ENCODE measurements at places on chromosomes 6 and 20. TPM values are rescaled to one million over a fixed set of nuclear protein-coding genes. Genes with fewer than 3 reads are reported as not detected.

DNA sequence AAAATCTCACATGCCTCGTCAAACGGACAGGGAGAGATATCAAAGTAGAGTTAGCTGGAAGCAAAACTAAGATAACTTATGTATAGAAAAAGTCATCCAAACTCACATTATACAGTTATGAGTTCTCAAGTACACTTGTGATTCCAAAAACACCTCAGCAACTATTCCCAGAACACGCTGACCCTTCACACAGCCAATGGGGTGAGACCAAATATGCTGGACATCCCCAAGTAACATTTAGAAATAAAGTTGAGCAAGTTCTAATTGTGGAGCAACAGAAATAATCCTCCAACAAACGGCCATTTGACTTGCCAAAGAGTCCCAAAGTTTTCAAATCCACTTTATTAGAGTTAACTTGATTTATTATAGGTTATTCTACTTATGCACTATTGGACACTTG lies 52.4 kb downstream of the LY86 start:
- no peaks in the 10 kb centered on the region for H3K27me3 ChIP-seq
- no peaks in the 10 kb centered on the region for H3K4me1 ChIP-seq
- no peak overlapping the region for H3K27ac ChIP-seq

- DNase-seq = no peak
- H3K4me1 ChIP-seq = no peaks in the 10 kb centered on the region
- no peaks in the 10 kb centered on the region for H3K27me3 ChIP-seq
- H3K27ac ChIP-seq = no peak overlapping the region
- H3K36me3 ChIP-seq = no peaks in the 10 kb centered on the region
Observed at GRCh38 chr6:105209950-105210706, 30.3 kb upstream of the POPDC3 start.

DNA sequence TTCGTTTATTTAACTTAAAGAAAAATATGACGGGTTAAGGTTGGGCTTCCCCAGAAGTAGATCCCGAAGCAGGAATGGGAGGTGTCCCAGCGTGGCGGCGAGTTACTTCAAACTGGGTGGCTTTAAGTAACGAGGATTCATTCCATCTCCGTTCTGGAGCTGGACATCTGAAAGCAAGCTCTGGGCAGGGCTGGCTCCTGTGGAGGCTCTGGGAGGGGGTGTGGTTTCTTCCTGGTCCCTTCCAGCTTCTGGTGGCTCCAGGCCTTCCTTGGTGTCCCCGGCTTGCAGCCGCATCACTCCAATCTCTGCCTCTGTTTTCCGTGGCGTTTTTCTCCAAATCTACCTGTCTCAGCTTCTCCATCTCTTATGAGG lies 47.3 kb upstream of the BHLHE23 start:
- no peak for DNase-seq
- no peak overlapping the region for H3K4me3 ChIP-seq
- no peaks in the 10 kb centered on the region for H3K36me3 ChIP-seq
- peaks cover 9% of the 10 kb centered on the region for H3K4me1 ChIP-seq
- no peaks in the 10 kb centered on the region for H3K27me3 ChIP-seq

DNA sequence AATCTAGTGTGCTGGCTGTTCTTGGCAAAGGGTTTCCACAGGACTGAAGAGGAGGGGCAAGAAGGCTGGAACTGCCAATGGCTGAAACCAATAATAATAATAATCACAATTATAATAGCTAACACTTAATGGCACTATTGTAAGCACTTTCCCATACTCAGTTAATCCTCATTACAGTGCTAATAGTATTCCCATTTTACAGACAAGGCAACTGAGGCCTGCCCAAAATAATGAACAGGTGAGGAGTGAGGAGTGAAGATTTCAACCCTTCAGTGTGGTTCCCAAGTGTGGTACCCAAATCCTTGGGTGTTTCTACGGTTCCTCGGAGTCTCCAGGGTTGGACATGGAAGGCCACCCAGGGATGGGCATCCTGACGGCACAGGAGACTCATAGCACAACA lies 69.9 kb downstream of the TRERF1 start:
- no peaks in the 10 kb centered on the region for H3K36me3 ChIP-seq
- H3K4me3 ChIP-seq = no peak overlapping the region
- no peaks in the 10 kb centered on the region for H3K27me3 ChIP-seq
- no peak for DNase-seq
- H3K27ac ChIP-seq = no peak overlapping the region

- H3K27me3 ChIP-seq = peaks cover 2% of the 10 kb centered on the region
- H3K27ac ChIP-seq = no peak overlapping the region
- no peaks in the 10 kb centered on the region for H3K4me1 ChIP-seq
- H3K4me3 ChIP-seq = no peak overlapping the region
Observed at GRCh38 chr6:44010411-44011349, 116.6 kb downstream of the MRPL14 start.

GRCh38 chr6:1890987-1891386 lies 281.3 kb downstream of the FOXC1 start:
- no peaks in the 10 kb centered on the region for H3K36me3 ChIP-seq
- H3K4me1 ChIP-seq = no peaks in the 10 kb centered on the region
- H3K4me3 ChIP-seq = no peak overlapping the region
- no peaks in the 10 kb centered on the region for H3K27me3 ChIP-seq

- H3K27me3 ChIP-seq = no peaks in the 10 kb centered on the region
- DNase-seq = no peak
- H3K4me3 ChIP-seq = no peak overlapping the region
Observed at GRCh38 chr20:4838526-4838925, 116.8 kb downstream of the PRND start.

GRCh38 chr20:21047981-21048380 lies 58.2 kb downstream of the LINC00237 start:
- H3K27ac ChIP-seq = no peak overlapping the region
- DNase-seq = no peak
- no peaks in the 10 kb centered on the region for H3K4me1 ChIP-seq
- no peaks in the 10 kb centered on the region for H3K27me3 ChIP-seq
- no peak overlapping the region for H3K4me3 ChIP-seq

- no peaks in the 10 kb centered on the region for H3K27me3 ChIP-seq
- H3K27ac ChIP-seq = no peak overlapping the region
- H3K36me3 ChIP-seq = no peaks in the 10 kb centered on the region
Observed at GRCh38 chr6:82863781-82864180, 201.9 kb downstream of the UBE3D start.

Gene SMLR1
- total RNA-seq = not detected

Gene RIPPLY2
- total RNA-seq = not detected

Gene SPATA25
- 8.6 TPM for total RNA-seq

Gene GJA1
- 37.7 TPM for total RNA-seq

Gene SLC17A4
- total RNA-seq = not detected

Gene HCRTR2
- not detected for total RNA-seq
